Esophagus mucosa (tissue), 1 donor: ENCODE measurements at places on chromosomes 7 and 10. TPM values are rescaled to one million over a fixed set of nuclear protein-coding genes. Genes with fewer than 3 reads are reported as not detected.

- ATAC-seq = peak; percentile 4
Measured at GRCh38 chr7:149773446-149774236, at the start of gene ZNF467. Gene ZNF467, minus strand, starts transcription at chr7:149773588. Its CDS starts 2,556 bp downstream, at chr7:149771032.

DNA sequence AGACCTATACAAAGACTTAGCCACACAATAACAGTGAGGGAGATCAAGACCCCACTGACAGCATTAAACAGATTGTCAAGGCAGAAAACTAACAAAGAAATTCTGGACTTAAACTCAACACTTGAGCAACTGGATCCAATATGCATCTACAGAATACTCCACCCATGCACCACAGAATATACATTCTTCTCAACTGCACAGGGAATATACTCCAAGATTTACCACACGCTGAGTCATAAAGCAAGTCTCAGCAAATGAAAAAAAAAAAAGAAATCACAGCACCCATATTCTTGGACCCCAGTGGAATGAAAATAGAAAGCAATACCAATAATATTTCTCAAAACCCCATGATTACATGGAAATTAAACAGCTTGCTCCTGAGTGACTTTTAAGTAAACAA is 680.2 kb downstream of the PCDH15 start:
- ATAC-seq = no peak

Gene PLPP4
- not detected for total RNA-seq

GRCh38 chr10:3270577-3271316 is 98.2 kb upstream of the PITRM1 start:
- ATAC-seq = no peak

GRCh38 chr10:29563420-29564035 is 71.2 kb downstream of the SVIL start:
- no peak for ATAC-seq

Gene NEURL1
- 0.16 TPM for total RNA-seq

DNA sequence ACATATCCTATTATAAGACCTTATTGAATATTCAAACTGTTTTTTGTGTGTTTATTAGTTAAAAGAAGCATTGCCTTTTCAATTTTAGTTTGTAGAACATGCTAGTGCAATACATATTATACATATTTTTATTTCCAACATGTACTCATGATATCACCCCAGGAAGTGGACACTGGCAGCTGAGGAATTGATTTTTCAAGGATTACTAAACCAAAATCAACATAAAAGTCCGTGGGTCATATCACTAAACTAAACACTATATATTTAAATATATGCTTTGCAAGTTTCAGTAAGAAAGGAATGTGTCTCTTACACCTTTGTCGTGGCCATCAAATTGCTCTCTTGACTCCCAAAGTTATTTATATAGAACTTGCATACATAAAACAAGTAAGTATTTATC is 185.2 kb downstream of the AGMO start:
- no peak for ATAC-seq

GRCh38 chr7:101198476-101198875 is 2.4 kb downstream of the MOGAT3 start:
- no peak for ATAC-seq

DNA sequence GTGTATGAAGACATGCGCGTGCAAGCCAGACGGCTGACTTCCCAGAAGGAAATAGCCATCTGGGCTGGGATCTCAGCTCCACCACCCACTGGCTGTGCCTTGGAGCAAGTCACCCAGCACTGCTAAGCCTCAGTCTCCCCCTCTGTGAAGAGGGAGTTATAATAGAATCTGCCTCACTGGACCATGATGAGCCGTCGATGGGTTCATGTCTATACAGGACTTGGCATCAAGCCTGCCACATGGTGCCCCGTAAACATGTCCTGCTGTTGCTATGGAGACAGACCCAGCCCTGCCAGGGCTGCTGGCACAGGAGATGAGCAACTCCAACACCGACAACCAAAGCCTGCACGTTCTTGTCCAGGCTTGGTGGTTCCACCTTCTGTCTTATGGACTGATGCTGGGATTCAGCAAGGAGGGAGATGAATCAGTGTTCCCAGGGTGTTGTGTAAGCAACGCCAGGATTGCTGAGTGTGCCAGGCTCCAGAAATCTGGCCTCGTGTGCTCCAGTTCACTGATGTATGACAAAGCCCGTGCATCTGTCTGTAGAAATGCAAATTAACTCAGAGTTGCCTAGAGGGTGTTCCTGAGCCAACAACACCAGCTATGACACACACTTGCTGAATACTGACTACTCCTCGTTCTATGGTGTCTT is 5.6 kb downstream of the GPR15LG start:
- ATAC-seq = peak; percentile 94

DNA sequence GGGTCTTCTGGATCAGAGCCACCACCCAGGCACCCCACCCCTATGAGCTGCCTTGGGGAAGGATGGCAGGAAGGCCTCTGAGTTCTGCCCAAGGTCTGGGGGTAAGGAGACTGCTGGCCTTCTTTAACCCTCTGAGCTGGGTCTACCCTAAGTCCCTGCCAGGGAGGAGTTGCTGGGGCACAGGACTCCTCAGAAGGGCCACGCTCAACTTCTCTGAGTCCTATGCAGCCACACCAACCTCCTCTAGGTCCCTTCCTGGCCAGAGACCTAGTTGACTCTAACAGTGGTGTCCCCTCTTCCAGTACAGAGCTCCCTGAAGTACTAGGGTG is 2.6 kb upstream of the NEURL1 start:
- ATAC-seq = no peak

GRCh38 chr7:7428806-7429205 is 106.9 kb downstream of the COL28A1 start:
- ATAC-seq = no peak

Gene KCNIP2
- total RNA-seq = 0.84 TPM
